ENCODE measurements at places on chromosomes 4 and X.

DNA sequence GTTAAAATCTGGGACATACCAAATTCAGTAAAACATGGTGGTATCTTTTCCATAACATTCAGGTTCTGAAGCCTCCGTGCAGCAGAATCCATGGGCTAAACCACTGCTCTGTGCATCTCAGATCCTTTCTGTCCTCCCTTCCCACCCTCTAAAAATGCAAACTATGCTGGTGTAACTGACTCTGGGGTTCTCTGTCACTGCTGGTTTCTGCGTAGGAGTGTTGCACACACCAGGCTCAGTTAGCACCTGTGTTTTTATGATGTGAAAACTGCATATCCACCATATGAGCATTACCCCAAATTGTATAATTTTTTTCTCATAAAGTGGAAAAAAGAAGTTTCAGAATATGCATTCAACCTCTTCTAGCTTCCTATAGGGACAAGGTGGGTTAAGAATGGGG lies 22.4 kb upstream of the IL21 start:
- no peak for DNase-seq

- no peak for DNase-seq
Observed at GRCh38 chr4:124322234-124323065, 390.1 kb downstream of the ANKRD50 start.

GRCh38 chrX:37860721-37861120 lies 13.3 kb upstream of the DYNLT3 start:
- DNase-seq: no peak

- DNase-seq: no peak
Observed at GRCh38 chr4:22191565-22191964, 243.0 kb upstream of the KCNIP4 start.
